GM10248 (cell line): ENCODE measurements at places on chromosomes 16 and 17.
A peak's percentile ranks its signal among the peaks of the same experiment; 100 is the strongest.

- no peak for DNase-seq
These were observed 335 bp downstream of the NECAB2 start for GRCh38 chr16:83968306-83968851.

GRCh38 chr16:68366062-68366461 is 55.2 kb downstream of the PRMT7 start:
- no peak for DNase-seq

- DNase-seq, result peak; percentile 71
These were observed 34.4 kb upstream of the PRKCB start for GRCh38 chr16:23801378-23801777.

DNA sequence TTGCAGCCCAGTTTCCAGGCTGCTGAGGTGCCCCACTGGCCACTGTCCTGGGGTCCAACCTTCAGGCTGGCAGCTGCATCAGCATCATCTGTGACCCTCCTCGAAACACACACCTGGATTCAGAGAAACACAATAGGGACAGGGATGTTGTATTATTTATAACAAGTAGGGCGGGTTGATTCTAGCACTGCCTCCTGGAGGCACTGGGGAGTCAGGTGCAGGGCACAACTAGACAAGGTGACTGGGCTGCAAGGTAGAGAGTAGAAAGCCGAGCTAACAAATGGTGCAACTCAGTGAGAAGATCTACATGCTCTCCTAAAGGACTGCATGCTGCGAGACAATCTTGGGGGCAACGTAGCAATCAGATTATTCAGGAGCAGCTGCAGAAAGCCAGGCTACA is 317.3 kb downstream of the SLC39A11 start:
- DNase-seq, result no peak

DNA sequence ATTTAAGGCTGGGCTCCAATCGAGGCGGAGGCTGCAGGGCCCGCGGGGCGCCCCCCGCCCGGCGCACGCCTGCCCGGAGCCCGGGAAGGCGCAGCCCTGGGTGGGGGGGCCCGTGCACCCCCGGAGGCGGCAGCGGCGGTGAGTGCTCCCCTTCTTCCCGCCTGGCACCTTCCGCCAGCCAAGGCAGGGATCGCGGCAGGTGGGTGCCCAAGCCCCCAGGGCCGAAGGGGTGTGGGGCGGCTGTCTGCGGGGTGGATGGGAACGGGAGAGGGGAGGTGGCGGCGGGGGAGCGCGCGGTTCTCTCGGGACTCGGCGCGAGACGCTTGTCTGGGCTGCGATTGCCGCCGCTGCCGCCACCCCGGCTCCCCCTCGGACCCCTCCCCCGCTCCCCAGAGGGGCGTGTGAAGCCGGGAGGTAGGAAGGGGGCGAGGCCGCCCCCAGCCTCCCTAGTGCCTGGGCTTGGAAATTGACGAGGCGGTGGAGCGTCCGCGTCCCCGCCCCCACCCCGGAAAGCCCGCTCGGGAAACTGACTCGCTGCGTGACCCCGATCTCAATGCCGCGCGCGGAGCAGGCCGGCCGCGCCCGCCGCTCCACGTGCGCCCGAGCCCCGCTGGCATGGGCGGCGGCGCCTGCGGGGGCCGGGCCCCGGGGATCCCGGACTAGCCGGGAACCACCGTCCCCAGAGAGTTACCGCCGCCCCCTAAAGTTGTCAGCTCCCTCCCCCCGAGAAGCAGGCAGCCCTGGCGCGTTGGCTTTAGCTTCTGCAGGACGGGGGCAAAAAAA is 231.5 kb downstream of the MRTFB start:
- peak; percentile 50 for DNase-seq

DNA sequence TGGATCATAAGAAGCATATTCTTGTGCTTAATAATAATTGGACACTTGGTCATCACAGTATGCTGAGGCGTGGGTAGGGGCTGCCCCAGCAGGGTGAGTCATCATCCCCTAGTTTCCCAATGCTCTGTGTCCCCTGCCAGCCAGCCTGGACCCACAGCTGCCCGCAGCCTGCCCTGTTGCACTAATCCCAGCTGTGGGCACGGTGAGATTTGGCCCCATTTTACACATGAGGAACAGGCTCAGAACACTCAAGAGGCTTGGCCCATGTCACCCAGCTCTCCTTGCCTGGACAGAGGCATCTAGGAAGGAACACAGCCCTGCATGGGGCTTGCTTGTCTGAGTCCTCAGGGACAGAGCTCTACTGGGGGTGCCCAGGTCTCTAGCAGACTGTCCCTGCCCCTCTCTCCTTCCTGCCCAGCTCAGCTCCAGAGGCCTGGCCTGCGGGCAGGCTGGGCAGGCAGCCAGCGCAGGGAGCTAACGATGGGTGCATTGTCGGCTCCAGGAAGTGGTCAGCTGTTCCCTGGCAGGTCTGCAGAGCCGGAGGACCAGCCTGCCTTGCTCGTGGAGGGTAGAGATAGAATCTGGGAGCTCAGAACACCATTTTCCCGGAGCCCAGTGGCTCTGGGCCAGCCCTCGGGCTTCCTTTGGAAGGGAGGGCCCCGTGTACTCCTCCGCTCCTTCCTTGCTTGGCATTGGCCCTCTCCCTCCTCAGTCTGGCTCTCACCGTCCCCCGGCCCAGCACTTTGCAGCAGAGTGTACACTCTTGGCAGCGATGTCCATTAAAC is 189.4 kb downstream of the RAB11FIP4 start:
- peak; percentile 61 for DNase-seq
